Stimulated activated CD8-positive, alpha-beta memory T cell treated with anti-CD3 and anti-CD28 coated beads, Interleukin-4, amount 100 ng/mL, for 4 hours (primary cell): ENCODE measurements at places on chromosomes 3 and 15.

DNA sequence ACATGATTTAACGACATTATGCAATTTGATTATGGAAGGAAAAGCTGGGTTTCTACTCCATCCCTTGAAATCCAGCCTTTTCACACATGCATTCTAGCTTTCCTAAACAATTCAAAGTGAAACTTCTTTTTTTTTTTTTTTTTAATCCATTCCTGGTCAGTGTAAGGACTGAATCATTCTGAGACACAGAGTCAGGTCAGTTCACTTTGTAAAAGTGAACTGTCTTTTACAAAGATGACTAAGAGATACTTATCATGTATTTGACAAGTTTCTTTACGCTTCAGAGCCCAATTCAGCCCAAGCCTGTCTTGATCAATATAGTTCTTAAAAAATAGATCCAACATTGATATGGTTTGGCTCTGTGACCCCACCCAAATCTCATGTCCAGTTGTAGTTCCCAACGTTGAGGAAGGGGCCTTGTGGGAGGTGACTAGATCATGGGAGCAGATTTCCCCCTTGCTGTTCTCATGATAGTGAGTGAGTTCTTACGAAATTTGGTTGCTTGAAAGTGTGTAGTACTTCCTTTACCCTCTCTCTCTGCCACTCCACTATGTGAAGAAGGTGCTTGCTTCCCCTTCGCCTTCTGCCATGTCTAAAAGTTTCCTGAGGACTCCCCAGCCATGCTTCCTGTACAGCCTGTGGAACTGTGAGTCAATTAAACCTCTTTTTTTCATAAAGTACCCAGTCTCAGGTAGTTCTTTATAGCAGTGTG lies 345.6 kb upstream of the THBS1 start:
- no peak for DNase-seq

DNA sequence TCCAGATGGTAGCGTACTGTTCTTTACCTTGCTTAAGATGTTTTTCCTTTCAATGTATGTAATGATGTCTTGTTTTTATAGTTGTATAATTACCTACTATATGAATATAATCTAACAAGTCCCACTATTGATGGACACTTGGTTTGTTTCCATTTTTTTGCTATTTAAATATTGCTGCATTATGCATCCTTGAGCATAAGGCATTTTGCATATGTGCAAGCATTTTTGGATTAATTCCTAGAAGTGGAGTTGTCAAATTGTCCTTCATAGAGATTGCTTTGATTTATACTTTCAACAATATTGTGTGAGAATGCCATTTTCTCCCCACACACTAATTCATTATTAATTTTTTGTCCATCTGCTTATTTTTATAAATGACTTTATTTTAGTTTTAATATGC lies 17.7 kb downstream of the TOPAZ1 start:
- no peak for DNase-seq

- no peak for DNase-seq
These were observed 353.0 kb downstream of the PLOD2 start for GRCh38 chr3:145807990-145808389.

GRCh38 chr3:189365609-189366564 lies 194.1 kb downstream of the TPRG1 start:
- DNase-seq, result no peak

GRCh38 chr3:49673715-49674496 lies at the start of gene APEH:
Gene APEH (plus strand): TSS chr3:49674351. CDS start chr3:49674402, 51 bp downstream.
- DNase-seq, result peak; percentile 91

DNA sequence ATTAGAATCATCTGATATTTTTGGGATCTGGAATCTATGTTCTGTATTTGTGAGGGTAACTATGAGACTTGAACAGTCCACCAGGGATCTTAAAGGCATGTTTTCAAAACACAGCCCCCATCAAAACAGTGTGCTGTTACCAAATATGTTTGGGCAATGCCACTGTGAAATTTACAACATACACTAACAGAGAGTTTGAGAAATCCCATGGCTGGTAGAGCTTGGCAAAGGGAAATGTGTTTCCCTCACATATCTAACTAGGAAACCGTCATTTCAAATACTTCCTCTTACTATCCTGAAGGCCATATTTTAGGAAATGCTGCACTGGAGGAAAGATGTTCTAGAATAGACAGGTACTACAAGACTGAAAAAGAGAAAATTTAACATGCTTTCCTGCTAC lies 607.4 kb downstream of the FHIT start:
- no peak for DNase-seq

- DNase-seq, result no peak
These were observed 272.0 kb downstream of the KLF13 start for GRCh38 chr15:31598620-31599019.

GRCh38 chr3:196275126-196275525 lies 12.4 kb downstream of the PCYT1A start:
- DNase-seq, result no peak

DNA sequence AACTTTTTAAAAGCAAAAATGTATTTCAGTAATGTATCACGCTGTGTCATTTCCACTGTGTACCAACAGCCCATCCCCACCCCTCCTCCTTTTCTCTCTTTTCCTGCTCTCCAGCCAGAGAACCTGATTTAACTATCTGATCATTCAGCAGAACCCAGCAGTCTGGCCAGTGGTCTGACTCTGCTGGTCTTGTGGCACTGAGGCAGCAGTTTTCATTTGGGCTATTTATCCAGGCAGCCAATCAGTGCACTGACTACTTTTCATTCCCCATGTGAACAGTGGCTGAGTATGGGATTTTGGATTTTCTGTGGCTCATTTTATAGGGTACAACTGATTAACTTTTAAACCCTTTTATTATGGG lies 56.3 kb downstream of the GPR171 start:
- DNase-seq, result no peak

GRCh38 chr3:4290272-4290893 lies 12.8 kb upstream of the SETMAR start:
- DNase-seq, result no peak

GRCh38 chr3:153180860-153181372 lies 18.9 kb downstream of the RAP2B start:
- no peak for DNase-seq

DNA sequence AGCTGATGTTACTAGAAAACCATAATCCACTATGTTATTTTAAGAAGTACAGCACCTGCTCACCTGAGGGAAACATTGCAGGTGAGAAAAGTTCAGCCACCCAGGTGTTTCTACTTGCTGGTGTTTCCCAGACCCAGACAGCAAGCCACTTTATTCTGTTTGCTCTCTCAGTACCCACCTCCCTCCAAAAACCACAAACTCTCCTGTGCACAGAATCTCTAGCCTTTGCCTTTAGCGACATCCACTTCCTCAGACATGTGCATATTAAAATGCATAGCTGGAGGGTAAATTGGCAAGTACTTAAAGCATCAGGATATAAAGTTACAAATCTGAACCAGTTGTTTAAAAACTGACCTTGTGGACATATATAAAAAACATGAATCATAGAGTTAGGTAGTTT lies 36.7 kb downstream of the VGLL3 start:
- no peak for DNase-seq

- no peak for DNase-seq
These were observed 370.2 kb upstream of the ZNF385D start for GRCh38 chr3:22121068-22121701.

DNA sequence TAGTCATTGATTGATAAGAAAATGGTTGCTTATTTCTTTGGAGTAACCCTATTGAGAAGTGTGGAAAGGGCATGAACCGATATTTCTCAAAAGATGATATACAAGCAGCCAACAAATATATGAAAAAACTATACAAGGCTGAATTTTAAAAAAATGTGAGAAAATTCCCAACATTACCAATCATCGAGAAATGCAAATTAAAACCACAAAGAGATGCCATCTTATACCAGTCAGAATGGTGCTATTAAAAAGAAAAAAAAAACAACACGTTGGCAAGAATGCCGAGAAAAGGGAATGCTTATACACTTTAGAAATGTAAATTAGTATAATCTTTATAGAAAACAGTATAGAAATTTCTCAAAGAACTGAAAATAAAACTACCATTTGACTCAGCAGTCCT lies 77.7 kb upstream of the ROBO1 start:
- no peak for DNase-seq

GRCh38 chr3:184158404-184158803 lies 3.2 kb downstream of the DVL3 start:
- DNase-seq, result no peak

- DNase-seq, result no peak
These were observed 32.9 kb downstream of the TBC1D2B start for GRCh38 chr15:78044407-78045155.

GRCh38 chr3:161691677-161692076 lies 195.1 kb downstream of the OTOL1 start:
- no peak for DNase-seq

- no peak for DNase-seq
These were observed 136.4 kb upstream of the CRBN start for GRCh38 chr3:3315846-3316245.

- peak; percentile 69 for DNase-seq
These were observed 356.8 kb downstream of the FOXP1 start for GRCh38 chr3:71226565-71227269.

- no peak for DNase-seq
These were observed 62.7 kb upstream of the BLM start for GRCh38 chr15:90654233-90655136.

- no peak for DNase-seq
These were observed 25.5 kb upstream of the RASGRF1 start for GRCh38 chr15:79115986-79116665.

DNA sequence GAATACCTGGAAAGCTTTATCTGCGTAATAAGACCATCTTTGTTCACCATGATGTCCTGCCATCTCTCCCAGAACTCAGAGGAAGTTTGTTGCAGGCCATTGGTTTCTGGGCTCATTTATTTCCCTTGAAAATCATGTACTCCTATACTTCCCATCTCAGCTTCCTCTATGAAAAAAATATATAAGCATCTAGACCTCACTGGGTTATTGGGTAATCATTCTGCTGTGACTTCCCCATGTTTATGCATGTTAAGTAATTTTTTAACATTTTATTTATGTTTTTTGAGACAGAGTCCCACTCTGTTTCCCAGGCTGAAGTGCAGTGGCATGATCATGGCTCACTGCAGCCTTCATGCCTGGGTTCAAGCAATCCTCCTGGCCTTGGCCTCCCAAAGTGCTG lies 184.5 kb downstream of the ZPLD1 start:
- no peak for DNase-seq

GRCh38 chr3:9211155-9211950 lies 38.1 kb downstream of the SRGAP3 start:
- DNase-seq, result no peak

- DNase-seq, result no peak
These were observed 106.4 kb upstream of the SLC2A2 start for GRCh38 chr3:171132873-171133272.

DNA sequence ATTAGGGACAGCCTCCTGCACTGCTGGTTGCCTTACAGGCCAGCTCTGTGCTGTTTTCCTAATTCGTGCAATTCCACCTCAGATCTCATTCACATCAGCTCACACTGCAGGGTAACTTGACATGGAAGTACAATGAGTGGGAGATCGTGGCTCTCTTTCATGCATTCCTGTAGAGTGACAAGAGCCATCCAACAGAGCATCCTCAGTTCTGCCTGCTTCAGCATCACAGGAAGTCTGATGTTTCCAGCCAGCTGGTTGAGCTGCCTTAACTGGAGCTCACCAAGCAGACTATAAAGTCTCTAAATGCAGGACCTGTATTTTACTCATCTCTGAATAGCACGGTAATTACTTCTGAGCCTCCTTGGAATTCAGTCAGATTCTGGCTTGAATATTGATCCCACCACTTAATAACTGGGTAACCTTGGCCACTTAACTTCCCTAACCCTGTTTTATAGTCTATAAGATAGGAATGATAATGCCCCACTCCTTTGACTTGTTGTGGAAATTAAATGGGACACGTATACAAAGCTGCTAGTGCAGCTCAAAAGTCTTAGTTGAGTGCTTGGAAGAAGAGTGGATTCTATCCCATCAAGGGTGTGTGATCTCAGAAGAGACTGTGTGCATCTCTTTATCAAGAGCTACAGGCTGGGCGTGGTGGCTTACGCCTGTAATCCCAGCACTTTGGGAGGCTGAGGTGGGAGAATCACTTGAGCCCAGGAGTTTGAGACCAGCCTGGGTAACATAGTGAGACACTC lies 1.4 kb upstream of the DIS3L start:
- no peak for DNase-seq

DNA sequence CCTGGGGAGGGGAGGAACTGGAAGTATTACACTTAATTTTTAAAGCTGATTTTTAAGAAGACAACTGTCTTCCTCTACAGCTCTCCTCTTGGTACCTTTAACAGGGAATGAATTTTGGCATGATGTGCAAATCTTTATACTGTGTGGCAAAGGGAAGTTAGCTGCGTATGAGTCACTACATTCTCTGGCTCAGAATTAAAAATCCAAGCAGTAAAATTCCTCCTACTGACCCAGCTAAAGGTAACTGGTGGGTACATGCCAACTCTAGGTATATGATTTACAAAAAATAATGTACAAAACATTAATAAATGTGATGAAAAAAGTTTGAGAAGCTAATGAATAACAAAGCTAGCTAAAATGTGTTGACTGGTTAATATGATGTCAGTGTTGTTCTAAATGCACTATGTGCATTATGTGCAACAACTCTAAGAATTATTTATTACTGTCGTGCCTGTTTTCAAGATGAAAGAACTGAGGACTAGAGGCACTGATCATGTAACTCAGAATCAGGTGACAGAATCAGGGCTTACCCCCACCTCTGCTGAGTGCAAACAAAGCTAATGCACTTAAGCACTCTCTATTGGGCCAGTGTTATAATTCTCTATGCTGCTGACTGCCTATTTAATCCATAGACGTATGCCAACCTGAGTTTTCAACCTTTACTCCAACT lies 194.7 kb upstream of the CADPS start:
- DNase-seq, result no peak

DNA sequence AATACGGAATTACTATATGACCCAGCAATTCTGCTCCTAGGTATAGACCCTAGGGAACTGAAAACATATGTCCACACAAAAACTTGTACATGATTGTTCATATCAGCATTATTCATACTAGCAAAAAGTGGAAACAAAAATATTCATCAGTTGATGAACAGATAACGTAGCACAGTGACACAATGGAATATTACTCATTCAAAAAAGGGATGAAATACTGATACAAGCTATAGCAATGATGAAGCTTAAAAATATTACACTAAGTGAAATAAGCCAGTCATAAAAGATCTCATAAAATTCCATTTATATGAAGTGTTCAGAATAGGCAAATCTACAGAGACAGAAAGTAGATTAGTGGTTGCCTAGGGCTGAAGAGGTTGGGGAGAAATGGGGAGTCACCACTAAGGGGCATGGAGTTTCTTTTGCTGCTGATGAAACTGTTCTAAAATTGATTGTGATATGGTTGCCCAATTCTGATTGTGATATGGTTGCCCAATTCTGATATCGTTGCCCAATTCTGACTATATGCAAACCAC lies 10.5 kb downstream of the C15orf61 start:
- no peak for DNase-seq

DNA sequence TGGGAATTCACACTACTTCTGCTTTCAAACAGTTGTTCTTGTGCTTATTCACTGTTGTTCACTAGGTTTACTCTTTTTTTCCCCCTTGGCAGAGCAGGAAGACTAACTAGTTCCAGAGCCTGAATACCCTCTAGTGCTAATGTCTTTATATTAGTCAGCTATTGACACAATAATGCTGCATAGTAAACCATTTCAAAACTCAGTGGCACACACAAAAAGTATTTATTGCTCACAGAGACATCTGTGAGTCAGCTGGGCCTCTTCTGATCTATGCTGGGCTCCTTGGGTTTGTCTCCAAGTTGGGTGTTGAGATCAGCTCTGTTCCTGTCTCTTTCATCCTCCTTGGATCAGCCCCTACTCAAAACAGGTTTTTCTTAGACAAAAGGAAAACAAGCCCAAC lies 51.1 kb downstream of the RSRC1 start:
- DNase-seq, result no peak
